Effector memory CD8-positive, alpha-beta T cell (primary cell): ENCODE measurements at places on chromosomes 1 and 21.

DNA sequence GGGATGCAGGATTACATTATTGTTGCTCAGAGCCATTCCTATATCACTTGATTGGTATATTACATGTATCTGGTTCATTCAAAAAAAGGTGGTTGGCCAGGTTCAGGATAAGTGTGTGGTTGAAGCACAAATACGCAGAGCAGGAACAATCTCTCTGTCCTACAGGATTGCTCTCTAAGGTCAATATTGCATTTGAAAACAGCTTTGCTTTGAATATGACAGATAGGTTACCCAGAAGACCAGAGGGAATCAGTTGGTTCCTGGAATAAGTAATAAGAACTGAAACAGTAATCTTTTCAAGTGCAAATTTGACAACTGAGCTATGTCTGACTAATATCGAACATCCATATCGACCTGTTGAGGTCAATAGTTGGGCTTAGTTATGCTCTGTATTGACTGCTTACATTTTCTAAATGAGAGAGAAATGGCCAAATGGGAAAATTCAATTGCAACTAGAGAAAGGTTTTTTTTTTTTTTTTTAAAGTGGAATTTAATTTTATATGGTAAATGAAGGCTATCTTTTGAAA is 176.8 kb downstream of the ATP6V1G3 start:
- DNase-seq = no peak

DNA sequence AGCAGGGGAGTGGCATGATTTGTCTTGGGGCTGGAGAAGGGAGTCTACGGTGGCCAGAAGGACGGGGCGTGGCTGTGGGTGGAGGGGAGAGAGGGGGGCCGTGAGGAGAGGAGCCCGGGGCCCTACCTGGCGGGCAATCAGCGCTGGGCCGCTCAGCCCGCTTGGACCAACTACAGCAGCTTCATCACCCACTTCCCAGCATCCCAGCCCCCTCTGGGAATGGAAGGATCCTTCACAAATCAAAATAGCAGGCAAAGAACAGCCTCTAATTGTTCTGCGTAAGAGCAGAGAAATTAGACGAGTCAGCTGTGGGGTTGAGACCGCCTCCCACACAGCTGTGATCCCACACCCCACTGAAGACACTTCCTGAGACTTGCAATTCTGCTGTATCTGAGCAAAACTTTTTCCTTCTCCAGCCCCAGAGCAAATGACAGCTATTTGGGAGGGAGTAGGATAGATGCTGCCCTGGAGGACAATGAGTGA is 43.5 kb downstream of the OPRD1 start:
- DNase-seq = no peak

- no peak for DNase-seq
Observed at GRCh38 chr1:183164340-183164739, 21.7 kb upstream of the LAMC2 start.

DNA sequence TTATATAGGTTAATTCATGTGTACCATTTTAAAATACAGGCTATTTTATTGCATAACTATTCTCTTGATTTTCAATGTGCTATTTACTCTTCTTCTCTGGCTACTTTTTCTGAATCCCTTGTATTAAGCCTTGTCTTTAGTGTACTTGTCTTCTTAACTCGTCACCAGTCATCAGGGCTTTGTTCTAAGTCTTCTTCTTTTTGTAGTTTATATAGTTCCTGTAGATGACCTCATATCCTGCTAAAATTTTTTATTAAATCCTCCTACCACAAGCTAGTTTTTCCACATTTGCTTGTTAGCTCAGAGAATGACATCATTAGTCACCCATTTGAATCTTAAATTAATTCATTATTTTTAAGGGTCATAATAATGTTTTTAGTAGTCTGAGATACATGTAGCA is 1281.9 kb downstream of the KCNT2 start:
- no peak for DNase-seq

DNA sequence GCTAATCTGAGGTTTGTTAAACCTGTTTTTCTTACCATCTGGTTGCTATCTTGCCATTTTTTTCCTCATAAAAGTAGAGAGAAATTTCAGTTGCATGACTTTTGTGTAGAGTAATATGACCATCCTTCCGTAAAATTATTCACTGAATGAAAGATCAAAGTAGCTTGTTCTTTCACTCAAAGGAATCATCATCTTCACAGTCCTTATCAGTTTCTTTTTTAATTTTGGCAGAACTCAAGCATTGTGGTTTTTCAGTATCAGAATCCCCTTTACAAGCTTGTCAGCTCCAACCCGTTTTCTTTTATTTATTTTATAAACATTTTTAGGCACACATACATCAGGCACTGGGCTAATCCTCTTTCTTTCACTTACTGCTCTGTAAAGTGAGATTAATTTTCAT is 91.7 kb downstream of the UBE2U start:
- no peak for DNase-seq
